ENCODE measurements at places on chromosomes 1 and 21.

- no peak for DNase-seq
Observed at GRCh38 chr1:209653915-209654351, 1.7 kb upstream of the LAMB3 start.

- DNase-seq, result no peak
Observed at GRCh38 chr1:7513081-7513480, 258.0 kb upstream of the VAMP3 start.

- no peak for DNase-seq
Observed at GRCh38 chr1:26820784-26821269, 5.7 kb upstream of the ZDHHC18 start.

- no peak for DNase-seq
Observed at GRCh38 chr1:44417351-44418021, 12.4 kb downstream of the RNF220 start.

- no peak for DNase-seq
Observed at GRCh38 chr1:161956097-161956496, 67.6 kb downstream of the OLFML2B start.

- no peak for DNase-seq
Observed at GRCh38 chr1:203361945-203362719, 11.2 kb upstream of the FMOD start.

DNA sequence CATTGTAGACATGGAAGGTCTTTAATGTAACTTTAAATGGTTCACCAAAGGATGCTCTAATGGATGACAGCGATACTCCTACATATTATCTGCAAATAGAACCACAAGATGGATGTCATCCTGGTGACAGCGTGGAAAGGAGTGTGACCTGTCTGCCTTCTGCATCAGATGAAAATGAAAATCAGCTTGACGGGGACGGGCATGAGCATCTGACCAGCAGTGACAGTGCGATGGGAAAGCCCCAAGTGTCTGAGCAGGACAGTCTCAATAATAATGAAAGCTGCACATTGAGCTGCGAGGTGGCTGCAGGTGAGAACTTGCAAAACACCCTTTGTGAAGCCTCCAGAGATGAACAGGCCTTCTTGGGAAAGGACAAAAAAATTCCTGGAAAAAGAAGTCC is 25.2 kb downstream of the CNST start:
- no peak for DNase-seq

DNA sequence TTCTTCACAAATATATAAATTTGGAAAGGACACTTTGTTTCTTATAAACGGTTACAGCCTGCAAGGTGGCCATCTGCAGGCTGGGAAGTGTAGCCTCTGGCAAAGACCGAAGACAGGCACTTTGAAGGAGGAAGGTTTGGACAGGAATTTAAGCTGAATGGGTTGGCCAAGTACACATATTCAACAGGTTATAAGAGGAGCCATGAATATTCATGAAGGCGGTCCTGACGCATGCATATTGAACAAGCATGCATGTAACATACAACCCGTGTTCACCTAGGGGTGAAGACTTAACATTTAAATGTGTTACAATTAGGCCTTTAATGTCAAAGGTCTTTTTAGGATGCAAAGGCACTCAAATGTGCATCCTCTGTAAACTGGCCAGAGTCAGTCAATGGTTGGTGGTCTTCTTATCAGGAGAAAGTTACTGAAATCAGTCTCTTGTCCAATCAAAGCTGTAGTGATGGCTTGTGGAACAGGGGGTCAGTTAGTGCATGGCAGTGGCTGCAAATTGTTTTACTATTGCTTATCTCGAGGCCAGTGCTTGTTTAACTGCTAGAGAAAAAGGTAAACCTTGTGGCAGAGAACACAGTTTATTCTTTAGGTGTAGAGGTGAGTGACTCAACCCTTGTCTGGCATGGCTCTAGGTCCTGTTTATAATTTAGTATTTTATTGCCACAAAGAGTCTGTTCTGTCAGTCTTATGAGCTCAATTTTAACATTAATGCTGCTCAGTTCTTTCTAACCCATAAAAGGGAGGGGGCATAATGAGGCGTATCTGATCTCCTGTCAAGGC is 70.3 kb upstream of the F3 start:
- DNase-seq, result peak; percentile 47

DNA sequence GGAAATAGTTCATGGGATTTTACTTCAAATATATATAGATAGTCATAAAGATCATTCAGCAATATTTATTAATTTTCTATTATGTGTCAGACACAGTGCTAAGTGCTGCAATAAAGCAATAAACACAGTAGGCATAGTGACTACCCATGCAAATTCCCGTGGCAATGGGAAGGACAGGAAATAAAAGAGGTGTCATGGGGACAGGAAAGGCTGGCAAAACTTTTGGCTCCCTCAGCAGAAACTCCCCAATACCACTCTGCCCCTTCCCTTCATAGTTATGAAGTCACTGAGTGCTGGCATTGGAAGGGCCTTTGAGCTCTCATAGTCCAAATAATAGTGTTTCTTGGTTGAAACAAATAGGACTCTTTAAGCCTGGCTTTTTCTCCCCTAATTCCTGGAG is 104.4 kb upstream of the DPT start:
- no peak for DNase-seq

GRCh38 chr1:172827841-172828240 is 168.9 kb downstream of the FASLG start:
- DNase-seq, result no peak

GRCh38 chr1:26936823-26937222 is 15.3 kb downstream of the NUDC start:
- DNase-seq, result no peak

DNA sequence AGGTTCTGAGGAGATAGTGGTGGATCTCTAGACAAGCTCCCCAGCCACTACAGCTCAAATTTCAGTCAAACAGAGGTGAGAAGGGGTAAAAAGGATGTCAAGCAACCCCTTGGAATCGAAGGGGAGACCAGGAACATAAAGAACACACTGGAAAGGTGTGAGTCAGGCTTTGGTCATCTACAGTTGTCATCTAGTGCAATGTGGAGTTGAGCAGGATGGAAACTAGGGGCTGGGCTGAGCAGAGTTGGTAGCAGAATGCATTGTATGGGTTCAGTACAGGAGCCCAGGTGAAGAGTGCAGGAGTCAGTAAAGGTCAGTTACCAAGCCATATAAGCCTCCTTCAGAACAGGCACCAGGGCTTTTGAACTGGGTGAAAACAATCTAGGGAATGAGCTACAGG is 52.7 kb upstream of the VAV3 start:
- DNase-seq, result no peak

GRCh38 chr1:108053270-108054013 is 88.5 kb upstream of the VAV3 start:
- DNase-seq, result no peak

- DNase-seq, result no peak
Observed at GRCh38 chr1:36367066-36367465, 18.7 kb downstream of the STK40 start.

DNA sequence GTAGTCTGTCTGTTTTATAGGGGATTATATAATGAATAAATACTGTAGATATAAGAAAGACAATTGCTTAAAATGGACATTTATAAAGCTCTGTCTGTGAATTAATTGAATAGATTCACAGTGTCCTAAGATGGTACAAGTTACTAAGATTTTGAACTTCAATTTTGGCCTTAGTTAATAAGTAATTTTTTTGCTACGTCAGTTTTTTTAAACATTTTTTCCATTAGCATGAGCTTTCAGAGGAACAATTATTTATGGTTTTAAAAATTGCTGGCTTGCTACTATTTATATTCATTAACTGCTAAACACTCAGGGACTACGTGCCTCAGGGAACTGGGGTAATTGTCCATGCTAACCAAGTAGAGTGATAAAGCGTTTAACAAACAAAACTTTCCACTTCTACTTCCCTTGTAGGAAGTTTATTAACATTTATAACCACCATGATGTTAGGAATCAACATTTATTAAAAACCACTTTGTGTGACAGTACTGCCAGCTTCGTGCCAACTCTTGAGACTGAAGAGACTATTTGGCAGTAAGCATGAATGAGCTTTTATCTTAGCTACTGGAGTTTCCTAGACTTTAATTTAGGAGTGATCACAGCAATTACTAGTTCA is 65.4 kb upstream of the PTGS2 start:
- DNase-seq, result no peak

DNA sequence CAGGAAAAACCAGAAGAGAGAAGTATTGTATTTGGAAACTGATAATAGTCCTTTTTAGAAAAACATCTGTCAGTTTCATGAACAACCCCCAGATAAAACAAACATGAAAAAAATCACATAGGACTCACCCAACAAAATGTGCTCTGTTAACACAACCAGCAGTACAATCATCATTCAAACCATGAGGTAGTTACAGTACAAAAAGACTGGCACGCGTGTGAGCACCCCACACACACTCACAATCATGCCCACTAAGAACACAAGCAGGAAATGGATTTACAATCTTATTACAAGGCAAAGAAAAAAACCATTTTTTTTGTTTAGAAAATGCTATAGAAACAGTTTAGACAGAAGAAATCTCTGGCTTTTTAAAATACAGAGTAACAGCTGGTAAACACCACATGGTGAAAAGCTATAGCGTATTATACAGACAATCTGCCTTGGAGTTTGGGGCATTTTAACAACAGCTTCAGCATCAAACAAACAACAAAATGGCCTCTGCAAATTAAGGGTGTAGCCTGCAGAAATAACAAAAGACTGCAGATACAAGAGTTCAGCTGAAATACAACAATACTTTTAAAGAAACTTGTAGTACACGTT is 180.0 kb downstream of the CDC7 start:
- no peak for DNase-seq

GRCh38 chr1:232557502-232558191 is 72.3 kb downstream of the SIPA1L2 start:
- DNase-seq, result no peak

- DNase-seq, result peak; percentile 17
Observed at GRCh38 chr1:39933956-39934941, 20.7 kb upstream of the MFSD2A start.

GRCh38 chr1:151401125-151401788 is 1.9 kb downstream of the PSMB4 start:
- DNase-seq, result no peak

- DNase-seq, result no peak
Observed at GRCh38 chr1:245762396-245762910, 607.7 kb downstream of the KIF26B start.

GRCh38 chr1:86640161-86640670 is 64.2 kb upstream of the SH3GLB1 start:
- DNase-seq, result no peak

DNA sequence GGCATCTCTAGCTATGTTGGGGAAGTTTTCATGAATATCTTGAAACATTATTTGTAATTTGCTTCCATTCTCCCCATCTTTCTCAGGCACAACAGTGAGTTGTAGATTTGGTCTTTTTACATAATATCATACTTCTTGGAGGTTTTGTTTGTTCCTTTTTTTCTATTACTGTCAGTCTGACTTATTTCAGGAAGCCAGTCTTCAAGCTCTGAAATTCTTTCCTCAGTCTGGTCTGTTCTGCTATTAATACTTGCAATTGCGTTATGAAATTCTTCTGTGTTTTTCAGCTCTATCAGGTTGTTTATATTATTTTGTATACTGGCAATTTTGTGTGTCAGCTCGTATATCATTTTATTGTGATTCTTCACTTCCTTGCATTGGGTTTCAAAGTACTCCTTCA is 424.6 kb upstream of the PTBP2 start:
- no peak for DNase-seq

- no peak for DNase-seq
Observed at GRCh38 chr1:99594205-99594604, 51.7 kb upstream of the PALMD start.

GRCh38 chr1:110033421-110033820 is 1.0 kb upstream of the STRIP1 start:
- no peak for DNase-seq

GRCh38 chr1:174786760-174787159 is 213.0 kb upstream of the CACYBP start:
- DNase-seq, result no peak

Data from PC-9 (cell line).